Testis (tissue), 5 donors: ENCODE measurements at places on chromosomes 2 and 18.

DNA sequence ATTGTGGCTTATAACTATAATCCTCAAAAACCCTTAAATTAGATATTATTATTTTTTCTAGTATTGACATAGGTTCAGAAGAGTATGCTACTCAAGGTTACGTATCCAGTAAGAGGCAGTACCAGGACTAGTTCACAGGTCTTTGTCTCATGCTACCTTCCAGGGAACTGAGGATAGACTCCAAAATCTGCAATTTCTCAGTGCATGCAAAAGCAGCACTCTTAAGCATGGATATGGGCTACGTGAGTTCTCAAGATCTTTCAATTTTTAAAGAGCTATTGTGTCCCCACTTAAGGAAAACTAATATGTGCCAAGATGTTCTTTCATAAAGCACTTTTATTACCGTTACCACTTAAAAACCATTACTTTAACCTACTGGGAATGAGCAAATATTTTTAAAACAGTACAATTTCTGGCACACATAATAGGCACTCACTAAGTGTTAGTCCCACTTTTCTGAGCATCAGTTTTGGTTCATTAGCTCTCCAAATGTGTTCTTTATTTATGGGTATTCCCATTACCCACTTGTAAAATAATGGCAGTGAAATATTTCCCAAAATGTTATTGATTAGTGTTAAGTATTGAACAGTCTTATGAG lies 113.8 kb upstream of the TTN start:
- no peak for DNase-seq

DNA sequence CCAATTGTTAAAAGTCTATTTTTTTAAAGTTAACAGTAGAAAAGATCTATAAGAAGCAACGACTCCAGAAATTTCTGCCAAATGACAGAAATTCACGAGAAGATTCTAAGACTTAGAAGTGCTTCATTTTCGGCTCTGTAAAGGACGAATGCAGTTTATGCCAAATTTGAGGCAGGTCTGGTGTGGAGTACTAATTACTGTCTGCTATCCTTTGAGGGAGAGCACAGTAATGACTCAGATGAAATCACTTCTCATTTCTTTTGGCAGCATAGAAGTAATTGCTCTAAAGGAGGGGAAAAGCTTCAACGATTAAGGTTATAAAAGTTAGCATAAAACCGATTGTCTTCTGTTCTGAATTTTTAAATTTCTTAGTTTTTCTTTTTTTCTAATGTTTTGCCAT lies 11.4 kb downstream of the G6PC2 start:
- DNase-seq: no peak

DNA sequence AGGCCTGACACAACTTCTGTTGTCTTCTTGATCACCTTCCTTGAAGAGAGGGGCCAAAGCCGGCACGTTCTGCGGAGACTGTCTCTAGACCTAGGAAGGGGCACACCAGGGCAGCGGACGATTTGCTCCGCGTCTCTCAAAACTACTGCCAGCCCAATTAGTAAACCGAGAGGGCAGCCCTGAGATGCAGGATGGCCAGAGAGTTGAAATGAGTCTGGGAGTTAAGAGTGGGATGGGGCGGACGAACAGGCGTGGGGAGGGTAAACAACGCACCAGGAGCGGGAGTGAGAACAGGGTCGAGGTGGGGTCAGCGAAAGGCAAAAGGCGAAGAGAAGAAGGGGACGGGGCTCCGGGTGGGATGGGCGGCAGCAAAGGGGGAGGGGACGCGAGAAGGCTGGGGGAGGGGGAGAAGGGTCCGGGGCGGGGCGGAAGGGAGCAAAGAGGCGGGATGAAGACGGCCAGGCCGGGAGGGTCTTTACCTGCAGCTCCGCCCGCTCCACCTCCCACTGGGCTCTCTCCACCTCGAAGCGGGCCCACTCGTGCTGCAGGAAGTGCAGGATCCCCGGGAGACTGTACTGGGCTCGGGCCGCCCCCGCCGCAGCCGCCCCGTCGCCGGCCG lies 476 bp downstream of the STRN start:
- DNase-seq: peak; percentile 63

DNA sequence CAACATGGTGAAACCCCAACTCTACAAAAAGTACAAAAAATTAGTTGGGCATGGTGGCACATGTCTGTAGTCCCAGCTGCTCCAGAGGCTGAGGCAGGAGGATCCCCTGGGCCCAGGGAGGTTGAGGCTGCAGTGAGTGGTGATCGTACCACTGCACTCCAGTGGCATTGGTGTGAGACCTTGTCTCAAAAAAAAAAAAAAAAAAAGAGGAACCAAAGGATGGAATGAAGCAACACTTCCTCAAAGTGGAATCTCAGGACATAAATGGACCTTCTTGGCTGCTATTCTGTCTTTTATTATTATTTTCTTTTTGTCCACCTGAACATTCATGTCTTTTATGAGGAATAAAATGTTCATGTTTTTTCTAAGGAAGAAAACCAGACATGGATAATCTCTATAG lies 13.7 kb downstream of the GEMIN6 start:
- DNase-seq: no peak

GRCh38 chr2:145203891-145204290 lies 684.0 kb upstream of the ZEB2 start:
- no peak for DNase-seq

DNA sequence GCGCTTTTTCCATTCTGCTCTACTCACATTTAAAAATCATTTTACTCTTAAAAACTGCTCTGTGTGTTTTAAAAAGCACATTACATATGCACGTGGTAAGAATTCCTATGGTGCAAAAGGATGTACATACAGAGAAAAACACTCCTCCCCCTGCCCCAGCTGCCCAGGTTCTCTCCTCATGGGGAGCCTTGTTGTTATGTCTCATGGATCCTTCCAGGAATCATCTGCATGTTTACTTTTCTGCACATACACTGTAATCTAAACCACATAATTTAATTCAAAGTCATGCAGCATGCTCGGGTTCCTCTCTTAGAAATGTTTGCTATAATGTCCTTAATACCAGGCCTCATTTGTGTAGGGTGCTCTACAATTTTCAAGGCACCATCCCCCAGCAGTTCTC lies 243.3 kb downstream of the LOXHD1 start:
- DNase-seq: no peak

DNA sequence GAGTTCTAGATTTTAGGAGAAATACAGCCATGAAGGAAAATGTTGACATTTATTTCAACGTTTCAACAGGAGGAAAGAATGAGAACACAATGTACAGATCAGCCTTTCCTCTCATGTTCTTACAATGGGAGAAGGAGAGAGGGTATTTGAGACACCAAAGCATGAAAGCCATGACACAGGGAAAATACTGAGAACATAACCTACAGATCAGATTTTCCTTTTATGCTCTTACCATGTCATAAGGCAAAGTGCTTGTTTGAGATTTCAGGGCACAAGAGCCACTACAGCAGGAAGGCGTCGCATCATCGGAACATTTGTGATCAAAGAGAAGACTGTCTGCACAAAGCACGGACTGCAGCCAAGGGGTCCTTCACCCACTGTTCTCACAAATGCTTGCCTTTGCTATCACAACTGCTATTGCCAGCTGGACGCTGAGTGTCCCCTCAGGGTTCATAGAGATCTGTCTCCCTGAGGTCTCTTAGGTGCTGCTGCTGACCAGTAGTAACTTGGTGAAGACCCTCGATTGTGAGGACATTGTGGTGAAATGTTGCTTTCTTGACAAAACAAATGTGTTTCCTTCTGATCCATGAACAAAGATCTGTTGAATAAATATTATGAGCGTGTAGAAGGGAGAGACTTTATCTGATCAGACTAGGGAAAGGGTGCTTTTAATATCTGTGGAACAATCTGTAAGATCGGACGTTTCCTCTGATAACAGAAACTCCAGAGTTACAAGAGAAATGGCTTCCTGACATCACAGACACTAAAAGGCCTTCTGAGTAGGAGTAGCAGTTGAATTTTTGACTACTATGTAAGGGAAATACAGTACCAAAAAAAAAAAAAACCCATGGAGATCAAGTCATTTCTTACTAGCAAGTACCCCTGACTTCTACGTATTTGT lies 6.4 kb upstream of the IL1RL1 start:
- no peak for DNase-seq

- DNase-seq: peak; percentile 8
Measured at GRCh38 chr2:241818943-241819270, 9.9 kb downstream of the NEU4 start.

- no peak for DNase-seq
Measured at GRCh38 chr2:99845296-99845695, 297.1 kb downstream of the AFF3 start.

DNA sequence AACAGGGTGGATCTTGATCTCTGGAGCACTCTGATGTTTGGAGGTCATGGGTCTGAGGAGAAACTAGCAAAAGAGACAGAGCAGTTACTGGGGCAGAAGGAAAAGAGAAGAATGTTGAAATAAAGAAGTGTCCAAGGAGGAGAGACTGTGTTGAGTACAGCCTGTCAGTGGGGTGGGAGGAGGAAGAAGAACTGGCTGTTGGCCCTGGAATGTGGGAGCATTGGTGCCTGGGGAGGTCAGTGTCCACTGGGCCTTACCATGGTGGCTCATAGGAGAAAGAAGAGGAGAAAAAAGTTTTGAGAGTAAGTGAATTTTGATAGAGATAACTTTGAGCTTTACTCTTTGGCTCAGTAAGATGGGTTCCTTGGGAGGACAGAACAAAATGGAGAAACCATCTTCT lies 499.0 kb downstream of the TXNL1 start:
- peak; percentile 55 for DNase-seq

GRCh38 chr2:144114760-144115159 lies 405.2 kb downstream of the ZEB2 start:
- DNase-seq: no peak

DNA sequence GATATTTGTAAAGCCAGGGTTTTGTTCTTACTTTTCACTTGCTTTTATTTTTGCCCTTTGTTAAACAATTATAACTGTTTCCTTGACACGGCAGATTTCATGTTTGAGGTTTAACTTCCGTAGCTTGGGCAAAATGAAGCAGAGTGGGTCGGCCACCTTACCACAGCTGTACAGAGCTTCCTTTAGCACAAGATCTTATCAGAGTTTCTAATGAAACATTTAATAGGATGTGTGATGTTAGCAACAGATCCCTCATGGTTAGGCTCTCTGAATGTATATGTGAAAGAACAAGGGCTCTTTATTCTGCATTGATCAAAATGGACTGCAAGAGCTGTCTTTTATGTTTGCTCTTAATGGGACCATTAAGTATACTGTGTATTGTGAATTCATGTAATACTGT lies 22.3 kb downstream of the RNF125 start:
- no peak for DNase-seq

GRCh38 chr2:28270456-28271152 lies 122.1 kb upstream of the FOSL2 start:
- no peak for DNase-seq

- DNase-seq: no peak
Measured at GRCh38 chr18:40179729-40180461, 1775.1 kb upstream of the PIK3C3 start.

DNA sequence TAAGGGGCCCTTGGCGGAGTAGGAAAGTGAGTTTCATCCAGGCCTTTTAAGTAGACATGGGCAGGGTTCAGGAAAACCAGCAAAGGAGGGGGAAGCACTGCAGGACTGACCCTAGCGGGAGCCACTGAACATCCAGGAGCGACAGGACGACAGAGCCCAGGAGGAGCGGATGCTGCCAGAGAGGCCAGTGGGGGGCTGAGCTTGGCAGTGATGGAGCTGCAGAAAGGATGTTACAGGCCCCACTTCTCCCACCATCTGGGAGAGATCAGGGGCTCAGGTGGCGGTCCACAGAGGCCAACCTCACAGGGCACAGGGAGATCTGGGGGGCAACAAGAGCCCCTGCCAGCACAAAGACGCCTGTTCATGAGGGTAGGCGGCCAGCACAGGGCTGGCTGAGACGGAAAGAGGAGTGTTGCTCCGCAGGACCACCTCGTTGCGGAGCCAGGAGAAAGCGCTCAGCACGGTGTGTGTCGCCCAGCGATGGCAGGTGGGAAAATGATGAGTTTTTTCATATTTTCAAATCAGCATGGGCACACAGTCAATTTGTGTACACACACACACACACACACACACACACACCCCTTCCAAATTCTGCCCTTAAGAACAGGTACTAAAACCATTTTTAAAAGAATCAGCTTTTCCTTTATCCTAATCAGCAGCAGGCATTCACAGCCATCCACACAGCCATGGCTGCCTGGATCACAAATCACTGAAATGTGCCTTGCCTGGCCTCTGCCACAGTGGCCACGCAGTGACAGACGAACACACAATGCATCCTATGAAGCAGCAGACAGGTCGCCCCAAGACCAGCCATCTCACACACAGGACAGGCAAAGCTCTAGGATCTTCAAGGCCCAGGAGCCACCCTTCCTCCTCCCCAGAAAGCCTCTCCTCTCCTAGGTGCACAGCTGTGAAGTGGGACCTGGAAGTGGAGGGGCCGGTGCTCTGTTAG lies 63.2 kb downstream of the NDUFA10 start:
- no peak for DNase-seq

GRCh38 chr2:180747728-180748127 lies 232.7 kb upstream of the UBE2E3 start:
- DNase-seq: no peak

DNA sequence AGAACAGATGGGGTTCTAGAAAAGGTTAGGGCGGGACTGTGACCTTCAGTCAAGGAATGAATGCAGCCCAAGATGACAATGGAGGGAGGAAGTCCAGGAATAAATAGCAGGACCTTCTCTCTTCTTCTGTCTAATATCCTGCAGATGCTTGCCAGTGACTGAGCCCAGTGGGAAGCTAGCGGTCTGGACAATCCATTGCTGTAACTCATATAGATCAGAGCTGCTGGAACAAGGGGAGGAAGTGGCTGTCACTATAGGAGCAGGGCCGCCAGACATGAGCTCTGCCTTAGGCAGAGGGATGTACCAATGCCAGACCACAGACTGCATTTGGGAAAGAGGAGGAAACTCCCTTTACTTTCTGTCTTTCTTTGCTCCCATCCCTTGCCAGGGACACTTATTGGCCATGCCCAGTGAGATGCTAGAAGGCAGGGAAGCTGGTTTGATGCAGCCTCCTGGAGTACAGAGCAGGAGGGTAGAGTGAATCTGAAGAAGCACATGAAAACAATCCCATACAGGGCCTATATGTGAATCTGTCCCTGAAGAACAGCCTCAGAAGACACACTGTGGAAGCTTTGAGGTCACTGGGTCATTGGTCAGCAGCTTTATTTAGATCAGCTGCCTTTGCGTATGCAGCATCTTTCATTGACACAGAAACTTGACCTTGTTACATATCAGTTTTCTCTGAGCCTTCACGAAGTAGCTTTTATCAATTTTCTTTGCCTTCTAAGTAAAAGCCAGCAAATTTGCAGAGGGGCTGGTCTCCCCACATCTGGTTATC lies 65.4 kb downstream of the CCDC85A start:
- no peak for DNase-seq

GRCh38 chr18:22713511-22713910 lies 219.6 kb upstream of the RBBP8 start:
- no peak for DNase-seq

GRCh38 chr2:120716641-120717585 lies 18.8 kb upstream of the GLI2 start:
- no peak for DNase-seq

GRCh38 chr2:165952741-165953211 lies 800 bp downstream of the TTC21B start:
- no peak for DNase-seq

GRCh38 chr18:58272779-58273435 lies 228.9 kb downstream of the NEDD4L start:
- no peak for DNase-seq
